Left renal cortex interstitium (tissue), 4 donors: ENCODE measurements at places on chromosomes 6 and 20.

- no peak for DNase-seq
These were observed 2.1 kb downstream of the CALHM6 start for GRCh38 chr6:116463301-116463700.

- DNase-seq, result peak; percentile 29
These were observed 204.1 kb upstream of the PREP start for GRCh38 chr6:105606831-105607463.

- DNase-seq, result no peak
These were observed 81.3 kb downstream of the RNF144B start for GRCh38 chr6:18468503-18468843.

DNA sequence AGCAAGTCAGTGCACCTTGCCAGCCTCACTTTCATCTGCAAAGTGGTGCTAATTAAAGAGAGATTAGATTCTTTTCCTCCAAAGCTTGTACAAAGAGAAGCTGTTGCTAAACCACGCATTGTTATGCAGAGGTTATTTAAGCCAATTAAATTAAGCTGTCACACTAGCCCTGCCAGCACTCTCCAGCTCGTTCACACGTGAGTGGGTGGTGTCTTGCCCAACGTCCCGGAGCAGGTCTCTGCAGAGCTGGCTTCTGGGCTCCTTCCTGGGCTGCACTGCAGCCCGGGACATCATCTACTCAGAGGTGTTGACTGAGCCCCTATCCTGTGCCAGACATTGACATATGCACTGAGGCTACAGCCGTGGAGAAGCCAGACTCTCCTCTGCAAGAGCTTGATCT lies 401.6 kb upstream of the SULF2 start:
- DNase-seq, result no peak

- no peak for DNase-seq
These were observed 34.8 kb upstream of the BAG2 start for GRCh38 chr6:57137350-57137749.

DNA sequence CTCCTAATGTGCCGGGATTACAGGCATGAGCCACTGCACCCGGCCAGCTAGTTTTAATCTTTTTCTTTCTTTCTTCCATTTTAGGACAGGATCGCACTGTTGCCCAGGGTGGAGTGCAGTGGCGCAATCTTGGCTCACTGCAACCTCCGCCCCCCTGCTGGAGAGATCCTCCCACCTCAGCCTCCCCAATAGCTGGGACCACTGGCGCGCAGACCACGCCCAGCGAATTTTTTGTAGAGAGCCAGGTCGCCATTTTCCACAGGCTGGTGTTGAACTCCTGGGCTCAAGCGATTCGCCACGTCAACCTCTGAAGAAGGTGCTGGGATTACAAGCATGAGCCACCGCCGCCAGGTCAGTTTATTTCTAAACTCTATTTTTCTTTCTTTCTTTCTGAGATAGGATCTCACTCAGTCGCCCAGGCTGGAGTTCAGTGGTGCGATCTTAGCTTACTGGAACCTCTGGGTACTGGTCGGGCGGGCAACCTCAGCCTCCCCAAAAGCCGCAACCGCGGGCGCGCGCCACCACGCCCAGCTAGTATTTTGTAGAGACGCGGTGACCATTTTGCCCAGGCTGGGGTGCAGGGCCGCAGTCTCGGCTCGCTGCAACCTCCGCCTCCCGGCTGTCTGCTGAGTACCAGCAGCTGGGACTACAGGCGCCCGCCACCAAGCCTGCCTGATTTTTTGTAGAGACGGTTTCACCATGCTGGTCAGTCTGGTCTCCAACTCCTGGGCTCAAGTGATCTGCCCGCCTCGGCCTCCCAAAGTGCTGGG lies 20.0 kb upstream of the LIN28B start:
- no peak for DNase-seq

DNA sequence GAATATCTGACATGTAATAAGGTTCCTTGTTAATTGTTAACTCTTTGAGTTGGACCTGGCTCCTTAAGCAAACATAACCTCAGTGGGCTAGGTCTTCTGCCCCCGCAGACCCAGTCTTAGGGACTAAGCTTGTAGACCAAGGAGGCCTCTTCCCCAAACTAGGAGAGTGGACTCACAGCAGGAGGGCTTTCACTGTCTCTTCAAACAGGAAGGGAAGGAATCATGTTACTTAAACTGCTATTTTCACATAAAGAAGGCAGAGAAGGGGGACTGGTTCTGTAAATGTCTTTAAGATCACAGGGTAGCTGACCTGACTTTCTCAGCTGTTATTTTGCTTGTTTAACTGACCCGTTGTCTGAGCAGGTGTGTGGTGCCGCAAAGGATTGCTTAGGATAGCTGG lies 34.9 kb upstream of the PRDM1 start:
- DNase-seq, result no peak

GRCh38 chr6:31270788-31271640 lies 878 bp downstream of the HLA-C start:
- DNase-seq, result no peak

GRCh38 chr6:103036846-103037245 lies 1643.3 kb downstream of the GRIK2 start:
- DNase-seq, result no peak

- DNase-seq, result no peak
These were observed 208.9 kb upstream of the EXOC2 start for GRCh38 chr6:901696-902460.

DNA sequence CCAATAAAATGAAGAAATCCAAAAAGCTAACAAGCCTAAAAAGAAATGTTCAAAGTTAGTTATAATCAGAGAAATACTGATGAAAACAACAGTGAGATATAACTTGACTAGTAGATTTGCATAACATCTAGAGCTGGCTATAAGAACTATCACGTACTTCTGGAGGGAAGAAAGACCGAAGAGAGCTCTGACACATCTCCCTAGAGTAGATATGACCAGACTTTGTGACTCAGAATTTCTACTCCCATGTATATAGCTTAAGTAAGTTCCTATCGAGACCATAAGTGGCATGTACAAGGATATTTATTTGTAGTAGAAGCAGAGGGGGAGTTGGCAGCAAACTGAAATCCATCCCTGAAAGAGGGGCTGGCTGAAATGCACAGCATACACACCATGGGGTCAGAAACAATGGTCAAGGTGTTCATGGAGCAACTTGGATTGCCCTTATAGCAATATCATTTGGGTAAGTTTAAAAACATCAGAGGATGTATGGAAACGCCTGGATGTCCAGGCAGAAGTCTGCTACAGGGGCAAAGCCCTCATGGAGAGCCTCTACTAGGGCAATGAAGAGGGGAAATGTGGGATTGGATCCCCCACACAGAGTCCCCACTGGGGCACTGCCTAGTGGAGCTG lies 25.6 kb upstream of the IL17A start:
- DNase-seq, result no peak

DNA sequence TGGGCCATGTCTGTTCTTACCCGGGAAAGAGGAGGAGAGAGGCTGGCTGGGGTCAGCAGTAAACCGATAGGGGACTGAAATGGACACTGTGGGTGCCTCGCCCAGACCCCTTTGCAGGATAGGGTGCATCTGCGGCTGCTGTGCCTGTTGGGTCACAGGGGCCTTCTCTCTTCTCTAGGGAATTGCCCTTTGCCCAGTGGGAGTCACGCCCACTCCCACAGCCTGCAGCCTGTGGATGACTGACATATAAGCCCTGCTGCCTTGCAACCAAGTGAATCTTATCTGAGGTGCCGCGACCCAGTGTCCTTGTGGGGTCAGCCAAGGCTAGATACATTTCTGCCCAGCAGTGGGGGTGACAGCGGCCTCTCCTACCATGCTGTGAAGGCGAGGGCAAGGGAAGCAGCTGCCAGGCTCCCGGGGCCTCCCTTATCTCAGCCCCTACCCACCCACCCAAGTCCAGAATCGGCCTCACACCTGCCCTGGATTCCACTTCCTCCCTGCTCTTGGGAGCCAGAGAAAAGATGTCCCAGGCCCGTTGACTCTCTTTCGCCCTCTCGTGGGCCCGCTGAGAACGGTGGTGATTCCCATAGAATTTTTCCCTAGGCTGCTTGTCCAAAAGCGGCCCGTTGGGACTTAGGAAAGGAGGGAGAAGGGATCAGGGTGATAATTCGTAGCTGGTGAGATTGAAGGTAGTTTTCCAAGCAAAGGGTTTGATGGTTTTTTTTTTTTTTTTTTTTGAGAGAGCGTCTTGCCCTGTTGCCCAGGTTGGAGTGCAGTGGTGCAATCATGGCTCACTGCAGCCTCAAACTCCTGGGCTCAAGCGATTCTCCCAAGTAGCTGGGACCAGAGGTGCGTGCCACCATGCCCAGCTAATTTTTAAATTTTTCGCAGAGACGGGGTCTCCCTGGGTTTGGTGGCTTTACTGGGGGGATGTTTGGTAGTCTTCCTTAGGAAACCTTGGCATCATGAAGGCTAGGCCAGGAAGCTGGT lies 76.4 kb upstream of the RNF24 start:
- DNase-seq, result no peak

DNA sequence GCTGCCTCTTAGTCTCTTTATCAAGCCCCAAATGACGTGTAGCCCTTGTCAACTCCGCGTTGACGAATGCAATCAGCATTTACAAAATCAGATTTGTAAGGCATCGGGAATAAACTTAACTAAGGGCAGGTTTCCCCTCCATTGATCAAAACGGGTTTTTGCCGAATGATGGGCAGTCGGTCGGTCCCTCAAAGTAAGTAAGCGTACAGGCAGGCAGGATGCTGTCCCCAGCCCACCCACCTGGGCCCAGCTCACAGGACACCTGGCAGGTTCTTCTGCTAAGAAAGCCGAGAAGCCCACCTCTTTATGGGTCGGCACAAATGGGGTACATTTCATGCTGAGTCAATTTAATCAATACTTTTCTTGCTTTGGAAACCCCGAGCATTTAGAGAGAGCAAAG lies 22.0 kb upstream of the MAFB start:
- DNase-seq, result no peak

- DNase-seq, result no peak
These were observed 10.6 kb downstream of the PACSIN1 start for GRCh38 chr6:34476447-34476846.

DNA sequence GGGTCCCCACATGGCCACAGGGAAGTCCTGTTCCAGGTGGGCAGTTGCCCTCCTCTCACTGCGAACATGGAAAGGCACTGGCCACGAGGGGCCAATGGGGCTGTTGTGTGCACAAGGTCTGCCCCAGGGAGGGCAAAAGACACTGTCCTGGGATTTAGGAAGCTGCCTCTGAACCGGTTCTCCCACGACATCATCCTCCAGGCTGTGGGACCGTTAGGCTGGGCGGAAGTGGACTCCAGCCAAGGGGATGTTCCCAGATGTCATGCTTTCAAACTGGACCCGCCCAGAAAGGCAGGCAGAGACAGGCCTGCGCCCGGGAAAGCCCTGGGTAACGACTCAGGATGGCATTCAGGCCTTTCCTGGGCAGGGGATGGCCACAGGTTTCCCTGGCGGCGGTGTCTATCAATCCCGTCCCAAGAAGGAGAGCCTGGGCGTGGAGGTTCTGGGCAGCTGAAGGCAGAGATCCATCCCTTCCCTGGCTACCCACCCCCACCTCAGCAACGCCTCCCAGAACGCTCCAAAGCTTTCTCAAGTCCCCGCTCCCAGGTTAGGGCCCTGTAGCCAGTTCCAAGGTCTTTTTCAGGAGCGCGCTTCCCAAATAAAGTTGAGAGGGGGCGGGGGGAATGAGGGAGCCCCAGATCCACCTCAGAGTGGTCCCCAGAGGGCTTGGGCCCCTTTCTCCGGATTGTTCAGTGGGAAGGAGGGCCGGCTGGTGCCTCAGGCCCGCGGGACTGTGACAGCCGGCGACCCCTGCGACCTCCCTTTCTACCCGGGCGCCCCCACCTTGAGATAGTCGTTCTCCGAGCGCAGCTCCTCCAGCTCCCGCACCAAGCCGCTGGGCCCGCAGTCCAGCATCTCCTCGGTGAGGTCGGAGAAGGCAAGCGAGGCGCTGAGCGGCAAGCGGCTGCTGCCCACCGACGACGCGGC lies 13.8 kb upstream of the TLDC2 start:
- no peak for DNase-seq

GRCh38 chr6:16762550-16763477 lies 1.6 kb upstream of the ATXN1 start:
- no peak for DNase-seq

DNA sequence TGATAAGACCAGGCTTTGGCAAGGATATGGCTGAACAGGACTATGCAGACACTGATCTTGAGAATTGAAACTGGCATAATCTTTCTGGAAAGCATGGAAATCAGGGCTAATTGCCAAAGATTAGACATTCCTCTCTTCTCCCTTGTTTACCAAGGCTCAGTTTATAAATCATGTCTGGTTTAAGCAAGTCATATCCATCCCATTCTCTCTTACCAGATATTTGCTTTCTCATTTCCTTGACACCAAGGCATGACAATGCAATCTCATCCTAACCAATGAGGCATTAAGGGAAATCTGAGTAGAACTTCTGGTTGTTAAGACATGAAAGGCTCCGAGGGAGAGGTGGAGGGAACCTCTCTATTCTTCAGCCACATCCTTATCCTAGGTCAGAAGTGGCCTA lies 110.3 kb upstream of the CEP85L start:
- no peak for DNase-seq

GRCh38 chr6:149963462-149964307 lies at the start of gene ULBP1:
Gene ULBP1 (plus strand): TSS chr6:149963943. CDS start chr6:149964050, 107 bp downstream.
- DNase-seq, result no peak

DNA sequence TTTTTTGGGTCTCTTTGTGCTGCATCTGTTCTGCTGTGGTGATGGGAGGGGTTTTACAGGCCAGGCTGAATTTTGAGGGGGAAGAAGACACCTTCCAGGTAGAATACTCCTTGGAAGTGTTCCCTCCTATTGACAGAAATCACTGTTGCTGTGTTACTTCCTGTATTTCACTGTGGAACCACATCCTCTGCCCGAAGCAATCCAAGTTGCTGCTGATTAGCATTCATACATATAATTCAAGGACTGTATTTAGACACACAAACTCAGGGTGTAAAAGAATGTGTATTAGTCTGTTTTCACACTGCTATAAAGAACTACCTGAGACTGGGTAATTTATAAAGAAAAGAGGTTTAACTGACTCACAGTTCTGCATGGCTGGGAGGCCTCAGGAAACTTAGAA lies 50.6 kb upstream of the TMEM244 start:
- DNase-seq, result no peak
